ENCODE measurements at places on chromosomes 5 and 9.

DNA sequence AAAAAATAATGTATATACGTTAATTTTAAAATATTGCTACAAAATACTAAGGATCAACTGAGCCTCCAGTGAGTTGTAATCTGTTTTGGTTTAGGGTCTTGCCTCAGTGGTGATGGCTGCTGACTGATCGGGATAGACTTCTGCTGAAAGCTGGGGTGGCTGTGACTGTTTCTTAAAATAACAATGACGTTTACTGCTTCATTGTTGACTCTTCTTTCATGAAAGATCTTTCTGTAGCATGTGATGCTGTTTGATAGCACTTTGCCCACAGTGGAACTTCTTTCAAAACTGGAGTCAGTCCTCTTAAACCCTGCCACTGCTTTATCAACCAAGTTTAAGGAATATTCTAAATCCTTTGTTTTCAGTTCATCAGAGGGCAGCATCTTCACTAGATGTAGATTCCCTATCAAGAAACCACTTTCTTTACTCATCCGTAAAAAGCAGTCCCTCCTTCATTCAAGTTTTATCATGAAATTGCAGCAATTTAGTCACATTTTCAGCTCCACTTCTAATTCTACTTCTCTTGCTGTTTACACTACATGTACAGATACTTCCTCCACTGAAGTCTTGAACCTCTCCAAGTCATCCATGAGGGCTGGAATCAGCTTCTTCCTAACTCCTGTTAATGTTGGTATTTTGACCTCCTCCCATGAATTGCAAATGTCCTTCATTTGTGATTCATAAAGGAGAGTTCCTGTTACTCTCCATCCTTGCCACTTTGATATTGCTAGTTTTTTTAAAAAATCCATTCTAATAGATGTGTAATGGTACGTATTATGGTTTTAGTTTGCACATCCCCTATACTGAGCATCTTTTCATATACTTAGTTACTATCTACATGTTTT lies 41.5 kb upstream of the PTPDC1 start:
- no peak for DNase-seq

- no peak for DNase-seq
Observed at GRCh38 chr9:113301548-113301947, 1.6 kb downstream of the RNF183 start.

DNA sequence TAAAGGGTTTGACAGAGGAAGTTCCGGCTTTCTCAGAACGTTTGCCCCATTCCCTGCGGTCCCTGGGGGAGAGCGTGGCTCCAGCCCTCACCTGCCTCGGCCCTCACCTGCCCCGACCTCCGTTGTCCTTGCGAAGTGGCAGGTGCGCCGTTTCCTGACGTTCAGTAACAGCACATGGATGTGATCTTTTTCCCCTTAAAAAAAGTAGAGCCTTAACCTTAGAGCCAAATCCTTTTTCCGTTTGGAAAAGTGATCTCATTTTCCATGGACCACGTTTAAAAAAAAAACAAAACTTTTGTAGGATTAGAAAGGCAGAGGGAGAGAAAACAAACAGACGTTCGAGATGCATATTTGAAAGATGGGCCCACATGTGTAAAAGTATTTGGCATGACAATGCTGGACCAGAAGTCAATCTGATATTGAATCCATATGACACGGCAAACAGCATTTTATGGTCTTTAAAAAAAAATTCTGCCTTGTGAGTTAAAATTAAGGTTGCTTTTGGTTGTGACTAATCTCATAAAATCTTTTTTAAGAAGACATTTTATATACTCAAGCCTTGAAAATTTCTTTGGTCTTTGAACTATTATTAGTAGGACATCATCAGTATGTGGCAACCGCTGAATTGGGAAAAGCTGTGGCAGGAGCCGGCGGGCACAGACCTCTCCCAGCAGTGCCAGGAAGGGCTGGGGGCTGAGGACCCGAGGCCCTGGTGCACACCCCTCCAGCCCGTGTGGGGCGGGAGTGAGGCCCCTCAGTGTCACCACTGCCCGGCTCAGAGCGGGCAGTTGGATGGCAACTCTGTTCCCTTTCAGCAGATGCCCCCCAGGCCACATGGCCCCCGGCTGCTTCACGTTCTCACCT lies 42.5 kb upstream of the EXOC3 start:
- DNase-seq = peak; percentile 95

- DNase-seq = no peak
Observed at GRCh38 chr5:83055166-83055565, 22.0 kb downstream of the TMEM167A start.

DNA sequence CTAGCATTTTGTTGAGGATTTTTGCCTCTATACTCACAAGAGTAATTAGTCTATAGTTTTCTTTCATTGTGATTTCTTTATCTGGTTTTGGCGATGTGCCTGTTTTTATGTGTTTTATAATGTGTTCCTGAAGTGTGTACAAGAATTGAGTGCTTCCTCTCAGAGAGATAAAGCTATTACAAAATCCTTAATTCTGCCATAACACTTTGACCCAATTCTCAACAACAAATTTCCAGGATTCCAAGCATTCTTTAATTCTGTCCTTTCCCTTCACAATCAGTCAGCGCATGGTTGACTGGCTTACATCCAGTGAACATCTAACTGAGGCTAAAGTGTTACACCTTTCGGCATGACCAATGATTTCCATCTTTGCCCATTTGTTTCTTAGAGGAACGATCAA lies 282.9 kb upstream of the MVB12B start:
- no peak for DNase-seq

- no peak for DNase-seq
Observed at GRCh38 chr5:114208588-114208987, 153.3 kb upstream of the KCNN2 start.

DNA sequence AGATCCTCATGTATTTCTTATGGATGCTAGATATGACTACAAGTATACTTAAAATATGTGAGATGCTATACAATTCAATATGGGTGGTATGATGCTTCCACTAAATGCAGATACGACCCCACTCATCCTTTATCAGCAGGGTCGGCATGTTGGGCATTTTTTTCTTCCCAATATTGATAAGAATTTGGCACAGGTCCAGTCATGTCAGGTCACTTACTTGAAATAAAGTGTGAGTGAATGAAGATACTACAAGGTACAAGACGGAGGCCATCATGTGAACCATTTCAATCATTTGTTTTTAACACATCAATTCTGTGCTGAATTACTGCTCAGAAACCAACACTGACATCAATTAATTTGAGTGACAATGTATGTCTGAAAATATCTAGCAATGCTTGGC lies 146.9 kb upstream of the GNA14 start:
- DNase-seq = no peak

GRCh38 chr5:14735944-14736343 lies 71.4 kb downstream of the OTULIN start:
- no peak for DNase-seq

- DNase-seq = no peak
Observed at GRCh38 chr9:26263478-26263877, 585.2 kb upstream of the TUSC1 start.

- no peak for DNase-seq
Observed at GRCh38 chr5:55441107-55441771, 93.5 kb downstream of the PLPP1 start.

DNA sequence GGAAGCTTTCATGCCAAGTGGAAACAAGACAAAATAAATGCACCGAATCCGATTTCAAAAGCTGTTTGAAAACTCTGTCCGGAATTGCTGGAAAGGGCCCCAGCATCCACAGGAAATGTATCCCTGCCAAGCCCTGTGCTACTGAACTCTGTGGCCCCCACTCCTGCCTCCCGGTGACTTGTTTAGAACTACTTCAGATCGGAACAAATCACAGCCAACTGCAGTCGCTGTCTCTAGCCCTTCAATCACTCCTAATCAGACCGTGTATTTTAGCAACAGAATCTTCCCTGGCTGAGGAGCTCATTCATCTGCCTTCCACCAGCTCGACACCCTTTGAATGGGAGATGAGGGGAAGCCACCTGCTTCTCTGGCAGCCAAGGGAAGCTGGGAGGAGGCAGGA lies 94.1 kb downstream of the KCNIP1 start:
- DNase-seq = no peak

DNA sequence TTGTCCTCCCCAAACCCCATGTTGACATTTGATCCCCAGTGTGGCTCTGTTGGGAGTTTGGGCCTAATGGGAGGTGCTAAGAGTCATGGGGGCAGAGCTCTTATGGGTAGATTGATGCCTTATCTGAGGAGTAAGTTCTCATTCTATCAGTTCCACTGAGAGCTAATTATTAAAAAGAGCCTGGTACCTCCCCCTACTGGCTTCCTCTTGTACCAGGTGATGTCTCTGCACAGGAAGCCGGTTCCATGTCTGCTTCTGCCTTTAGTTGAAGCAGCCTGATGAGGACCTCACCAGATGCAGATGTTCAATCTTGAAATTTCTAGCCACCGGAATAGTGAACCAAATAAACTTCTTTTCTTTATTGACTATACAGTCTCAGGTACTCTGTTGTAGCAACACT lies 10.8 kb downstream of the GABRB2 start:
- no peak for DNase-seq

- no peak for DNase-seq
Observed at GRCh38 chr9:97938081-97938644, at the start of gene HEMGN. Gene HEMGN (minus strand): TSS chr9:97938172. CDS start chr9:97938136, 36 bp downstream.

- DNase-seq = peak; percentile 29
Observed at GRCh38 chr5:73763300-73764032, 137.5 kb downstream of the ARHGEF28 start.

GRCh38 chr5:88660264-88660946 lies 222.6 kb downstream of the MEF2C start:
- peak; percentile 53 for DNase-seq

DNA sequence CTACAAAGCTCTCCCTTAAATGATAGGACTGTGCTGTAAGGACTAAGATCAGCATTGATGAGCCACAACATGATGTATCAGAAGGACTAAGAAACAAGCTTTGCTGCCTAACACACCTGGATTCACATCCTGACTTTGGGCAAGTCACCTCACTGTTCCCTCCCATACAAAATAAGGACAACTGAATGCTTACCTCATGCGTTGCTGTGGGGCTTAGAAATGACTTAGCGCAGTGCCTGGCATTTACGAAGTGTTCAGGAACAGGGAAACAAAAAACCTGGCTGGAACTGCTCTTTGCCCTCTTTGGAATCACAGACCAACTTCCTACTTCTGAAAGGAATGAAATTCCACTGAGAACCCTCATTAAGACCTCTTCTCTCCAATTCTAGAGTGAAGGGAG lies 113.7 kb downstream of the BAAT start:
- no peak for DNase-seq

DNA sequence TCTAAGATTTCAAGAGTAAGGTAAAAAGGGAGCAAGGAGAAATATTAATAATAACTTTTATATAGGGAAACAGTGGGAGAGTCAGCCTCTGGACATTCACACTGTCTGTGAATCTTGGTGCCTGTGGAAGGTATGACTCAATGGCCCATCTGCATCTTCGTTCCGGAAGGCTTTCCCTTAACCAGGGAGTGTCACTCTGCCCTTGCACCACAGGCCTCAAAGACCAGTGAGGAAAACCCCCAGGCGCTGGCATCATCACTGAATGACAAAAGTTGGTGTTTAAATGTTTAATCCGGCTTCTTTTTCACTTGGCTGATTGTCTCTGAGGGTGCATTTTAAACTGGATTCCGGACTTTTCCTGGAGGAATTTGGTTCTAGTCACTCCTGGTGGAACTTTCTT lies 522.4 kb upstream of the TLE4 start:
- no peak for DNase-seq

GRCh38 chr5:179872828-179873575 lies 14.4 kb upstream of the MRNIP start:
- no peak for DNase-seq

DNA sequence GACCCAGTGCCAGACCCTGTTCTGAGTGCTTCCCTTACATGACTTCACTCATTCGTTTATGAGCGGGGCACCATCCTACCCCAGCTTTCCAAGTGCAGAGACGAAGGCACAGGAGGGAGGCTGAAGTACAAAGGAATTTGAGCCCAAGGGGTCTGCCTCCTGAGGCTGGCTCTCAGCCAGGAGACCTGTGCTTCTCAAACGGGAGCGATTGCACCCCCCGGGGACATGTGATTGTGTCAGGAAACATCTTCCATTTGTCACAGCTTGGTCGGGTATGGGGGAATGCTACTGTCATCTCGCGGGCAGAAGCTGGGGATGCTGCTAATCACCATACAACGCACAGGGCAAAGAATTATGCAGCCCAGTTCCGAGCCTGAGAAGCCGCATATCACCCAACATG lies 23.9 kb downstream of the ADCY2 start:
- no peak for DNase-seq

DNA sequence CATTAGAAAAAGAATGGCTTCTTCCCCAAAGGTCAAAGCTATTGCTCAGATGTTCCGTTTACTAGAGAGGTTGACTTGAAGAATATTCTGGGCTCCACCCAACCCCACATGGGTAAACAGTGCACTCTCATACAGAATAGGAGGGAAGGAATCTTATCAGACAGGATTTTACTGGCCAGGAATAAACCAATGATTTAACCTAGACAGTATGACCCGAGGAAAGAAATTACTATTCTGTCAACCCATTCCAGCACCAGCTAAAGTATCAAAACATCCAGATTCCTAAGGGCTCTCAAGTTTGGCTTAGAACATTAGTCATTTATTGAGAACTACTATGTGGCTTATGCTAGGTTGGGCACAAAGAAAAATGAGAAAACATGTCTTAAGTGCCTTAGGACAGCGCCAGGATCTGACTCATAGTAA lies 493.6 kb upstream of the KLF4 start:
- no peak for DNase-seq

- DNase-seq = no peak
Observed at GRCh38 chr9:121115466-121115865, 40.7 kb downstream of the CNTRL start.

GRCh38 chr9:100011062-100011681 lies 87.6 kb downstream of the ERP44 start:
- no peak for DNase-seq

GRCh38 chr9:75903785-75904360 lies 13.4 kb downstream of the PCSK5 start:
- no peak for DNase-seq

DNA sequence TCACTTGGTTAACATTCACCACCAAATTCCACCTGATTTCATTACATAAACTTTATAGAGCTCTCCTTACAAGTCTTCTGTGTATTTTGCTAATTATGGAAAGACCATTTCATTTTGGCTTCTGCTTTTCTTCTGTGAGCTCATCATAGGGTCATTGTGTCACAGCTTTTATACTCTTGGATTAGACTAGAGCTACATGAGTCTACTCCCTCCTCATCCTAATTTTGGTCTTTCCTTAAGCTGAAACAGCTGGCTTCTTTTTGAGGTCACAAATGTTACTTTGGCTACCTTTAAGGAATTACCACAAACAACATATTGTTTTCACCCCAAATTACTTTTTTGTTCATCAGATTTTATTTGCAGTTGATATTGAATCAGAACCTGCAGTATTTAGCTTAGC lies 103.0 kb downstream of the NPR3 start:
- no peak for DNase-seq

DNA sequence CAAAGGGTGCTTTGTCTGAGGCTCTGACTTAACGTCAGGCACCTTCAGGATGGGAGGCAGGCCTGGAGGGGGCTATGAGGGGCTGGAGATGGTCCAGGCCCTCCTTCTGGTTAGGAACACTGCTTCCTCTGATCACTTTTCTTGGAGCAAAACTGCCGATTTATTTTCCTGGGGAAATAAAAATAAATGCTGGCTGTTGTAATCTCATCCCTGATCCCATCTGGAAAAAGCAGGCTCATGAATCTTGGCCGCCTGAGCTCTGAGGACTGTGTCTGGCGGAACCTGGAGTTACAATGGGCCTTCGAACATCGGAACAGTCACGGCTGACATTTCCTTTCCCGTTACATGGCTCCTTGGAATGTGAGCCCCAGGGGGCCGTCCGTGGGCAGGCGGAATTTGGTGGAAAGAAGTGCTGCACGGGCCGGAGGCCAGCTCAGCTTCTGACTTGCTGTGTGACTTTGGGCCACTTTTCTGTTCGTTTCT lies 157.8 kb downstream of the RGS3 start:
- no peak for DNase-seq

GRCh38 chr5:174371600-174372094 lies 326.1 kb downstream of the NSG2 start:
- no peak for DNase-seq

Data from NCI-H1930 (cell line).